ELF-1 (cell line): ENCODE measurements at places on chromosomes 7 and 10.

- no peak for DNase-seq
Measured at GRCh38 chr10:80289451-80290287, at the start of gene MAT1A. TSS of gene MAT1A (minus strand) at chr10:80289658. CDS start at chr10:80289423, 235 bp downstream.

DNA sequence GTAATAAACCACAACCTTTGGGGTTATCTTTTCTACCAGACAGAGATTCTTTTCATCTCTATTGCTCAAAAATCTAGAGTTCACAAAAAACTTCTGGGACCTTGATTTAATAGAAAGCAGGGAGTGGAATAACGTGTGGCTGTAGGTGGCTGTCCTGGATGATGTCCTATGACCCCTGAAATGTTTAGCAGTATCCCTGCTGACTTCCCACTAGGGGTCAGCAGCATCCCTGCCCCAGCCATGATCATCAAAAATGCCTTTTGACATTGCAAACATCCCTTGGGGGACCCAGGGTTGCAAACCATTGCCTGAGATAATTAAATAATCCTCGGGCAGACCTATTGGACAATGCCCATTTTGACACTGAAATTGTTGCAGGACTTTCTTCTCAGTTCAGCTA, 177.1 kb downstream of the USP6NL start:
- no peak for DNase-seq

- DNase-seq, result no peak
Measured at GRCh38 chr10:35471435-35471834, 133.7 kb upstream of the GJD4 start.

DNA sequence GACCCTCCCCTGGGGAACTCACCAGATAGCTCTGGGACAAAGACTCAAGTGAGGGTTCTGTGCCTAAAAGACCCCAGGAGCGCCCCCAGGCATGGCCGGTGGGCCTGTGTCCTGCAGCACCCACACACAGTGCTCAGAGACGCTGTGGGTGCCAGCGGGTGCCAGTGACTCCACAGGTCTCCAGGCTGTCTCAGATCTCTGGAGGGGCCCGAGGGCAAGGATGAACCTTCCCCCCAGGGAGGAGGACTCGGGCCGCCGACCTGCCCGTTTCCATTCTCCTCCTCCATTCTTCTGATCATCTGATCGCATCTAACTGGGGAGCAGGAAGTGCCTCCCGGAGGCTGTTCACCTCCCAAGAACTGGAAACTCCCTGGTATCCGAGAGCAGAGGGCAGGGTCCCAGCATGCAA, 980 bp downstream of the ADAM8 start:
- peak; percentile 50 for DNase-seq

- no peak for DNase-seq
Measured at GRCh38 chr7:153151766-153152165, 392.2 kb downstream of the ACTR3B start.

- no peak for DNase-seq
Measured at GRCh38 chr7:19749658-19750057, 23.8 kb downstream of the TMEM196 start.

DNA sequence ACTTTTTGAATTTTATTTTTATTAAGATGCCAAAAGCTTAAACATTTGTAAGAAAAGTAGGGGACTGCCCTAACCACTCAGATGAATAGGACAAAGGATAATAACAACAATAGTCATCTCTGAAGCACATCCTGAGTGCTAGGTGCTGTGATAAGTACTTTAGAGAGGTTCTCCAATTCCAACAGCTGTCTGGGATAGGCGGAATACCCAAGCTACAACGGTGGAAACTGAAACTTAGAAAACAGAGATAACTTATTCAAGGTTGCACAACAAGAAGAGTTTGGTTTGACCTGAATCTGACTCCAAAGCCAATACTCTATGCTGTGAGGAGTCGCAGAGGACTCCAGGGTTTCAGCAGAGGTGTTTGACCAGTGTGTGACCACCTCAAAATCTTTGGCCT, 2.0 kb downstream of the RTKN2 start:
- no peak for DNase-seq
